Activated gamma-delta T cell treated with Interleukin-2 at 50 U/mL for 16 hours (primary cell): ENCODE measurements at places on chromosomes 11 and 22.

DNA sequence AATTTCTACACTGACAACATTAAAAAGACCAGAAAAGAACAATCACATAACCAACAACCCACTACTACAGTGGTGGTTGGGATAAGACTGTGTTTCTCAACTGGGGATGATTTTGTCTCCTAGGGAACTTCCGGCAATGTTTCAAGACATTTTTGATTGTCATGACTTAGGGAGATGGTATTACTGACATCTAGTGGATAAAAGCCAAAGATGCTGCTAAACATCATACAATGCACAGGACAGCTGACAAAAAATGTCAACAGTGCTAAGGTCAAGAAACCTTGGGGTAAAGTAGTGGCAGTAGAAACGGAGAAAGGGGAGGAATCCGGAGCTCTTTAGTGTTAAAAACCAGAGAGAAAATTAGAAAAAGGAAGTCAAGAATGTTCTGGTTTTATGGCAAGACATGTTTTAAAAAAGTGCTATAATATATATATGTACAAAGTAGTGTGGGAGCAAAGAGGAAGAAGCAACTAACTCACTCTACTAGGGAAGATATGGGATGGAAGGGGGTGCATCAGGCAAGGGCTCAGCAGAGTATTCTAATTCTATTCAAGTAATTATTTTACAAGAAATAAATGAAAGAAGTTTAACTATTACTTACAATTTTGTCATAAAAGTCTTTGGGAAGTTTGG is 37.2 kb downstream of the CKAP5 start:
- DNase-seq = no peak

DNA sequence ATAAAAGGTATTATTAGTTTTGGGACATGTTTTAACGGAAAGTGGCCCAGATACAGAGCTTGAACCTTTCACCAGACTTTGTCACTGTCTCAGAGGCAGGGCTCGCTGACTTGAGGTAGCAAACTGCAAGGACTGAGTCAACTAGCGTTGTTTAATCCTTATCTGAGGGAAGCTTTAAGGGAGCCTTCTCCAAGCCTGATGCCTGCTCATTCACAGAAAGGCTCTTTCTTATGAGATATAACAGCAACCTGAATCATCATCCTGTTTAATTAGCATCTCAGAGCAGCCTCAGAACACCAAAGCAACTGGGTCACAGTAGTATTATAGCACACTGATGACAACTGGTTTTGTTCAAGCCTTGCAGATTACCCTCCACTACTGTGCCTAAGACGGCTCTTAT is 54.2 kb upstream of the CYP2D6 start:
- no peak for DNase-seq

DNA sequence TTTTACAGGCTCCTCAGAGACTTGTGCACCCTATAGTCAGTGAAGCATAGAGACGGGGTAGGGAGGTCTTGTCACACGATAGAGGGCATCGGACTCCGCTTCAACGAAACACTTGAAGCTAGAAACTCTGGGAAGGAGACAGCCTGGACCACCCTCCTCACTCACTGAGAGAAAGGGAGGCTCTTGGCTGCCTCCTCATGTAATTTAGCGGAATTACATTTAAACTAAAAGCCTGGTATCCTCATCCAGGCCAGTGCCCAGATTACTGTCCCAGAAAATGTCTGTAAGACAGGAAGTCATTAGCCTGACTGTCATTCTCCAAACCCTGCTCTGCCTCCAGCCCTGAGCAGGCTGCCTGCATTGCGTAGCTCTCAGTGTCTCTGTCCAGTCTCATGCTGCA is 36.0 kb downstream of the TTLL1 start:
- no peak for DNase-seq

GRCh38 chr11:114354076-114354475 is 46.2 kb downstream of the C11orf71 start:
- DNase-seq = no peak

DNA sequence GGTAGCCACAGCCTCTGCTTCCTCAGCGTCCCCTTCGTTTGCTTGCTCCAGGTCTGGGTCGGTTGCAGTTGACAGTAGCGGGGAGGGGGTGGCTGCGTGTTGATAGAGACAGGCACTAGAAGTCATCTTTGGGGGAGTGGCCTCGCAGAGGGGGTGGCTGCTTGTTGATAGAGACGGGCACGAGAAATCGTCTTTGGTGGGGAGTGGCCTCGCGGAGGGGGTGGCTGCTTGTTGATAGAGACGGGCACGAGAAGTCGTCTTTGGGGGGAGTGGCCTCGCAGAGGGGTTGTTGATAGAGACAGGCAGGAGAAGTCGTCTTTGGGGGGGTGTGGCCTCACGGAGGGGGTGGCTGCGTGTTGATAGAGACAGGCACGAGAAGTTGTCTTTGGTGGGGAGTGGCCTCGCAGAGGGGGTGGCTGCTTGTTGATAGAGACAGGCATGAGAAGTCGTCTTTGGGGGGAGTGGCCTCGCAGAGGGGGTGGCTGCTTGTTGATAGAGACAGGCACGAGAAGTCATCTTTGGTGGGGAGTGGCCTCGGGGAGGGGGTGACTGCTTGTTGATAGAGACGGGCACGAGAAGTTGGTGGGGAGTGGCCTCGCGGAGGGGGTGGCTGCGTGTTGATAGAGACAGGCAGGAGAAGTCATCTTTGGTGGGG is 328.3 kb downstream of the TBC1D22A start:
- peak; percentile 19 for DNase-seq

DNA sequence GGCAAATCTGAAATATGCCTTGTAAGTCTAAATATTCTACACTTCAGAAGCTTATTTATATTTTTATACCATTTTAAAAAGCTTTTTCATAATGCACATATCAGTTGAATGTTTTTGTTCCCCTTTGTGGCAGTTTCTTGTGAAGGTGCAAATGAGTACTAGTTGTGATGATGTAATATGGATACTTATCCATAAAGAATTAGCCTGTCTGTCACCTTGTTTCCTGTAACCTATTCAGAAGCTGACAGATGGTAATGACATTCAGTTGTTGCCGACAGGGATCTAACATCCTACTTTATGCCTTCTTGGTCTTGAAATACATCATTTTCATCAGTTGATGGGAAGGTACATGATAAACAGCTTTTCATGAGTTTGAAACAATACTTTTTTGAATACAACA is 2.9 kb downstream of the QSER1 start:
- DNase-seq = no peak

GRCh38 chr11:68446046-68446725 is 14.4 kb upstream of the PPP6R3 start:
- DNase-seq = no peak

GRCh38 chr11:73376803-73377629 is 817 bp downstream of the RELT start:
- DNase-seq = peak; percentile 34

DNA sequence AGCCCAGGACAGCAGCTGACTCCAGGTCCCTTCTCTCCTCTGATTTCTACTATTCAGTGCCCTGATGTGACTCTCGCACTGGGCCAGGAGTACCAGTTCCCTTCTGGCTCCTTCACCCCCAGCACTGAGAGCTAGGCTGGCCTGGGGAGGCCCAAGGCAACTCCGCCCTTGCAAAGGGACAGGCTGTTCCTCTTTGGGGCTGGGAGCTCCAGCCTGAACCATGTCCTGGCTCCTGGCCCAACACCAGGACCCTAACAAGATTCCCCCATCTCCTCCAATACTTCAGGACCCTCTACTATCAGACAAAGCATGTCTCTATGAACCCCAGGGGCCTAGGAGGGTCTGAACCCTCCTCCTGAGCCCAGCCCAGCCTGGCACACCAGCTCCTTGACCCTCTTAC is 12.5 kb downstream of the CREB3L1 start:
- DNase-seq = no peak

DNA sequence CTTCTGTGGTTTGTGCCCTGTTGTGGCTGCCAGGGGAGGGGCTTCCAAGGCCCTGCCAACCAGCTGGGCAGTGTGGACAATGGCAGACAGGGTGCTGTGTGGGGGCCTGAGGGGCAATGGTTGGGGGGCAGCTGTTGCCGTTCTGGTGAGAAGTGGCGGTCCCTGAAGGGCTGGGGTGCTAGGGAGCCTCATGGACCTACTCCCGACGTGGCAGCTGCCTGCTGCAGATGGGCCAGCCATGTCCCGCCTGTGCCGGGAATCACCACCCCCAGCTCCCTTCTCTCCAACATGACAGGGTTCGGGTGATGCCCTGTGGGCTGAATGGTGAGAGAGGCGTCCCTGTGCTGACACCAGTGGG is 74.2 kb downstream of the KCNQ1 start:
- no peak for DNase-seq

GRCh38 chr11:58391879-58392278 is 14.8 kb downstream of the OR5B3 start:
- DNase-seq = no peak

DNA sequence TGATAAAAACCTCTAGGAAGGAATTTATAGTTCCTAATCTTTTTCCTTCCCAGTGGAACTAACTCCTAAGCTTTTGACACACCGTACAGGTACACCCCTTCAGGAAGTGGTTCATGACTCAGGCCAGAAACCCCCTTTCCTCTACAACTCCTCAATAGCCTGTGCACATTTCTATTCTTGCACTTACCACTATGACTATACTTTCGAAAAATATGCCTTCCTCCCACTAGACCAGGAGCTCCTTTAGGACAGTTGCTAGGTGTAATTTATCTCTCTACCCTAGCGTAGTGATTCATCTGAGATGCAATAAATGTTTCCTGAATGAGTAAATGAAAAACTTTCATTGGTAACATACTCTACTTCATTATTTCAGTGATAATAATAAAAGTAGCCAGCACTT is 14.5 kb downstream of the MAP6 start:
- DNase-seq = no peak

- DNase-seq = no peak
These were observed 127.6 kb upstream of the BMAL1 start for GRCh38 chr11:13149991-13150390.

GRCh38 chr22:39256186-39256552 is 11.4 kb upstream of the PDGFB start:
- DNase-seq = no peak

- no peak for DNase-seq
These were observed 74.8 kb upstream of the PITPNB start for GRCh38 chr22:27993774-27994350.
